ENCODE measurements at places on chromosomes 16 and 17. TPM values are rescaled to one million over a fixed set of nuclear protein-coding genes. Genes with fewer than 3 reads are reported as not detected.

Gene TVP23A
- 1.1 TPM for polyA plus RNA-seq

Gene HASPIN
- polyA plus RNA-seq = 1.1 TPM

Gene VWA3A
- polyA plus RNA-seq = not detected

Gene KCNH4
- polyA plus RNA-seq = 0.12 TPM

Gene KRTAP4-9
- not detected for polyA plus RNA-seq

Gene CCL4L2
- 20.8 TPM for polyA plus RNA-seq

Gene MT1F
- polyA plus RNA-seq = 11.8 TPM

Gene KIFC3
- polyA plus RNA-seq = 55.3 TPM

Gene PRDM7
- not detected for polyA plus RNA-seq

Gene FAM20A
- 39.7 TPM for polyA plus RNA-seq

Gene CDH1
- polyA plus RNA-seq = 105 TPM

DNA sequence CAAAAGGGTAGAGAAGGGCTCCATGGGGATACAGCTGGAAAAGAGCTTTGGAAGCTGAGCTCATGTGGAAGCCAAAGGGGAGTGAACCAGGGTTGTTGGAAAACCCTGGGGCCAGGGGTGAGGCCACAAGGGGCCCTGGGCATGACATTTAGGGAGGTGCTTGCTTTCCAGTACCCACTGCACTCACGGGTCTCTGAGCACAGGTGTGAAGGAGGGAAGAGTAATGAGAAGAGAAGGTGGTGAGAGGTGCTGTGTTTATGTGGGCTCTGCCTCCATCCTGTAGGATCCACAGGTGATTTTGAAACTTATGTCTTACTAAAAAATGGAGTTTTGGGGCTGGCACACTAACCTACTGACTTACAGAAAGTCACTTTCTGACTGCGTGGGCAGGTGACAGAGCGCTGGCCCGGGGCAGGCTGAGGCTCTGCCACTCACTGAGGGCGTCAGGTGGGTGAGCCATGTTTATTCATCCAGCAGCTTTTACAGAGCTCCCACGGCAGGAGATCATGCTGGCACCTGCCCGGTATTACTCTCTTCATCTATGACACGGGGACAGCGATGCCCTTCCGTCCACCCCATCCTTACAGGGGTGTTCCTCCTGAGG lies 18.9 kb downstream of the KSR1 start:
- no peak overlapping the region for H3K4me3 ChIP-seq
- no peaks in the 10 kb centered on the region for H3K36me3 ChIP-seq
- DNase-seq = no peak

GRCh38 chr16:85293904-85294642 lies 181.8 kb upstream of the CIBAR2 start:
- no peaks in the 10 kb centered on the region for H3K36me3 ChIP-seq
- no peaks in the 10 kb centered on the region for H3K27me3 ChIP-seq
- H3K4me1 ChIP-seq = peaks cover 29% of the 10 kb centered on the region
- DNase-seq = no peak
- no peak overlapping the region for H3K27ac ChIP-seq
- H3K4me3 ChIP-seq = no peak overlapping the region

DNA sequence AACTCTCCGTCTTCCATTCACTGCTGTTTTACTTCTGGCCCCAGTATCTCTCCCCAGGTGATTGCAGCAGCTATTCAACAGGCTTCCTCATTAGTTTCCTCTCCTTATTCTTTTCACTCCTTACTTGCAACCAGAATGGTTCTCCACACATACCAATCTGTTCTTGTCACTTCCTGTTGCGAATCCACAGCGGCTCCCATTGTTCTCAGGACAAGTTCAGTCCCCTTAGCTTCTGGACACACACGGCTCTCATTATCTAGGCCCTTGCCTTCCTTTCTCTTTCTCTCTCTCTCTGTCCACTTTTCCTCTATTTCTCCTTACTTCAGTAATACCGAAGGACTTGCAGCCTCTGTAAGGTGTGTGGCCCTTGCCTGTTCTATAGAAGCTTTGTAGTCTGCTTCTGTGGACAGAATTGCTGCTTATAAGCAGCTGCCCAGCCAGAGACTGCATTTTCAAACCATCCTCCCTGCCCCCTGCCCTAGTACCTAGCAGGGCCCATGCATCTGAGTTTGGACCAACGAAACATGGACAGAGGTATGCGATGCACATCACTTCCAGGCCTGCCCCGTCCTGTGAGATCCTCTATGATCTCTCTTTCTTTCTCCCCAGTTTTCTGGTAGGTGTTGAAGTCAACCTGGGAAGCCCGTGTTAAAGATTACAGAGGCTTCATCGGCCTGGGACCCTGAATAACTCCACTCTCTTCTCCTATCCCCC lies 45.7 kb downstream of the VAT1L start:
- H3K4me1 ChIP-seq = no peaks in the 10 kb centered on the region
- H3K27me3 ChIP-seq = no peaks in the 10 kb centered on the region
- H3K4me3 ChIP-seq = no peak overlapping the region

GRCh38 chr17:57739402-57740234 lies 5.5 kb downstream of the CCDC182 start:
- DNase-seq = peak; percentile 58
- no peak overlapping the region for H3K4me3 ChIP-seq
- H3K27me3 ChIP-seq = no peaks in the 10 kb centered on the region
- no peaks in the 10 kb centered on the region for H3K36me3 ChIP-seq

- H3K4me1 ChIP-seq = peaks cover 10% of the 10 kb centered on the region
- H3K27me3 ChIP-seq = no peaks in the 10 kb centered on the region
- no peaks in the 10 kb centered on the region for H3K36me3 ChIP-seq
- no peak for DNase-seq
Measured at GRCh38 chr17:3536716-3537115, 20.9 kb downstream of the TRPV3 start.

DNA sequence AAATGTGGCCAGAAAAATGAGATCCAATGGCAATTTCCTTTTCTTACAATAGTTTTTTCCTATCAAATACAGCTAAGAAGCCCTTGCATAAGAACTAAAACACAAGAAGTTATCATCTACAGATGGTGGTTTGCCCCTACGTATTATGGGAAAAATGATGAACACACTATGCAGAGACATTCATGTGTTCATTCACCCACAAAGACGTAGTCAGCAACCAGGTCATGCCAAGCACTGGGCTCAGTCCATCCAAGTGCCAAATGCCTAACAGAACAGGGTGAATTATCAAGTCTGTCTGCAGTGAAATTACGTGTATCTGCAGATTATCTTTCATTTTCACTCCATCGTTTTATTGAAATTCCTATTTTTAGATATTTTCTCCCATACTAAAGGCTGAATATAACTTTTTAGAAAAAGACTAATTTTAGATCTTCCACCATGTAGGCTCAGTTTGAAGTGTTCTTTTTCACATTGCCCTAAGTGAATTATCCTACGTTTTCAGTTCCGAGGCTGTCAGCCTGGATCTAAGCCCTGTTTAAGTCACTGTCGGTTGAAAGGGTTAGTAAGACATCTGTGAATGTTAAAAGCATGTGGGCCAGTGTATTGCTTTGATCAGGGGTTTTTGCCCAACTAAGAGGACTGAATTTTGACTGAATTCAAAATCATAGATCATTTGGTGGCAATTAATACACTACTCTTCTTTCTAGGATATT lies 78.1 kb upstream of the DHX40 start:
- H3K4me1 ChIP-seq = no peaks in the 10 kb centered on the region
- H3K27me3 ChIP-seq = no peaks in the 10 kb centered on the region
- no peak for DNase-seq
